ENCODE measurements at places on chromosomes 2 and 18. TPM values are rescaled to one million over a fixed set of nuclear protein-coding genes. Genes with fewer than 3 reads are reported as not detected.

- DNase-seq: no peak
Measured at GRCh38 chr18:13076886-13077285, 85.7 kb downstream of the CEP192 start.

DNA sequence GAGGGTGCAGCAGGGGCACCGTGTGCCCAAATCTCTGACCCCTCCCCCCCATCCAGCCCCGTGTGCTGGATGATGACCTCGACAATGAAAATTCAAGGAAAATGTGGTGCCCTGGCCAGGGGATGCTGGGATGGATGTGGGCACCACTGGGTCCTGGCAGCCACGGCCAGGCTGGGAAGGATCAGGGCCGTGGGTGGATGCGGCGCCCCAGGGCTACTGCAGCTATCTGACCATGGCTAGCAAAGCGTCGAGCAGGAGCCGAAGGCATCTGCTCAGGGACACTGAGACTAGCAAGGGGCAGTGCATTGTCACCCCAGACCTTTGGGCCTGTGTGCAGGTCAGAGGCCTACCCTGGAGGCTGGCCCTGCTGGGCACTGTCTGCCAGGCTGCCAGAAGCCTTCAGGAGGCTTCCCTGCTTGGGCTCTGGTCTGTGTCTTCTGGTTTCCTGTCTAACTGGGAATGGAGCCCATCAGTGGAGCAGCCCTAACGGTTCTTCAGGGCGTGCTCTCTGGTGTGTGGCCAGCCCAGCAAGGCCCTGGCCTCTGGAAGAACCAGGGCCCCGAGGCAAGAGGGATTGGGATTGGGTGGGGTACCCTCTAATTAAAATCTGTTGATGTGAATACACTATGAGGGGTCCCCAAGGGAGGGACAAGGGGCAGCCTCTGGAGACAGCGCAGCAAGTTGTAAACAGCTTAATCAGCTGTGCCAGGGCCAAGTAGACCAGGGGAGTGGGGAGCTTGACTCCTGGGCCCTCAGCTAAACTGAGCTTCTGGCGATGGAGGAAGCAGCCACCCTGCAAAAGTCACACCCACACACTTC lies 98.0 kb downstream of the STPG4 start:
- no peak for DNase-seq

DNA sequence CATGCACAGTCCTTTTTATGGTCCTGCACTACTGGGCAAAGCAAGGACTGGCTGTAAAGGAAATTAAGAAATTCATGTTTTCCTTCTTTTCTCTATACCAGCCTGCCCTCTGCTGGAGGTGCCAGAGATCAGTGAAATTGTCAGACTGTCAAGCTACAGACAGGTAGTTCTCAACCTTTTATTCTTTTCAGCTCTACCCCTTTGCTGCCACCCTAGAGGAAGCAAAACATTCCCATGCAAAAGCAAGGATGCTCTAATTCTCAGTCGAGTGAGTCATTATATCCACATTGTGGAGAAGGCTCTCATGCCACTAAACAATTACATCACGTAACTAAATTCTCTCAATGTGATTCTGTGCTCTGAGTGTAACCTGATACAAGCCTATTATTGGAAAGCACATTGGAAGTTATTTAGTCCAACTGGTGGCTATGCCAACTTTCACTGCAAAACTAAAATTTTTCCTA lies 25.0 kb upstream of the RAPGEF4 start:
- DNase-seq: no peak

GRCh38 chr2:59567151-59567550 lies 986.3 kb downstream of the BCL11A start:
- DNase-seq: no peak

DNA sequence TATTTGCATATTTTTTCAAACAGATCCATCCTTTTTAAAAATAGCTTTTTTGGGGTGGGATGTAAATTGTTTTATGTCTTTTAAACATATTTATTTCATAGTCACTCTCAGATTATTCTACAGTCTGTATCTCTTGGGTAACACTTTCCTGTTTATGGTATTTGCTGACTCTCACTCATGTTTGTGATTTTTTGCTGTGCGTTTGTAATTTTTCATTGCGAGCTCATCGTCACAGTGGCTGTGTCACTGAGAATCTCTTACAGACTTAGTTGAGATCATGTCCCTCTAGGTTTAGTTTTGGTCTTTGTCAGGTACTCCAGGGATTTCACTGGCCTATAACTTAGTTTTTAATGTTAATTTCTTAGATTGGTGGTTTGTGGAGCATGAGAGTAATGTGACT lies 73.5 kb upstream of the HS6ST1 start:
- DNase-seq: no peak

DNA sequence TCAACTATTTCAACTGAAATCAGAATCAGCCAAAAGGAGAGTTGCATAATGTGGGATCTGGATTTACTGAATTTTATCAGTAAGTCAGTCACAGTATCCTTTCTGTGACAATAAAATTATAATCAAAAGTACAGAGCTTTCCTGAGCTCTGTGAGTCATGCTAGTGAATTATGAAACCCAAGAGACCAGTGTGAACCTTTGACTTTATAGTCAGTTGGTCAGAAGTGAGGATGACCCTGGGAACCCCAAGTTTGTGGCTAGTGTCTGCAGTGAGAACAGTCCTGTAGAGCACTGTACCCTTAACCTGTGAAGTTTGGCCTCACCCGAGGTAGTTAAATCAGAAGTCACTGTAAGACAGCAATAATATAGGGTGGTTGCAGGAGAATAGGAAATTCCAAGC lies 381.7 kb downstream of the CDH19 start:
- DNase-seq: no peak

DNA sequence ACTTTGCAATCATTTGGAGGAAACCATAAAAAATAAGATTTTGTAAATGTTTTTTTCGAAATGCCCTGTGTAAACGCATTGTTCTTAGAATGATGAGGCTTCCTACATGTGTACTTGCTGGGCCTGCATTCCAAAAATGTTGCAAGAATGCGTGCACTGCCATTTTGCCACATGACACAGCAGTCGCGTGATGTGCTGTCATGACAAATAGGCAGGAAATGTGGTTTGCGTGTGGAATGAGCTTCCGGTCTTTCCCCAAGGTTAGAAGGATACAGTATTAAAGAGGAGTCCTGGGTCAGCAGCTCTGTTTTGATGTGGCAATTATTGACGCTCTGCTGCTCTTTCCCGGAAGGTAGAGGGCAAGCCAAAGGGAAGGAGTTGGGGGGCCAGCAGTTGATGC lies 18.1 kb upstream of the SERPINB2 start:
- DNase-seq: no peak

DNA sequence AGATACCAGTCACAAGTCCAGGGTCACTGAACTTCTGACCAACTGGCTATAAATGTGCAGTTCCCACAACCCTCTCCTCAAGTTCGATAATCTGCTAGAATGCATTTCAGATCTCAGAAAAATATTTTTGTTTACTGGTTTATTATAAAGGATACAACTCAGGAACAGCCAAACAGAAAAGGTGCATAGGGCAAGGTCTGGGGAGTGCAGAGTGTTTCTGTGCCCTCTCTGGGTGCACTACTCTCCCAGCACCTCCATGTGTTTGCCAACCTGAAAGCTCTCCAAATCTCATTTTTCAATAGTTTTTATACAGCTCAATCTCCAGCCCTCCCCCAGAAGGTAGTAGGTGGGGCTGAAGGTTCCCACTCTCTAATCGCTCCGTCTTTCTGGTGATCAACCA lies 85.2 kb downstream of the SKA1 start:
- no peak for DNase-seq

Gene FZD7
- 0.88 TPM for polyA plus RNA-seq

Gene POTEJ
- polyA plus RNA-seq: not detected

Gene EGR4
- not detected for polyA plus RNA-seq
